ENCODE measurements at places on chromosomes 3 and 15.

- DNase-seq, result no peak
Measured at GRCh38 chr3:132488151-132488550, 70.8 kb downstream of the DNAJC13 start.

DNA sequence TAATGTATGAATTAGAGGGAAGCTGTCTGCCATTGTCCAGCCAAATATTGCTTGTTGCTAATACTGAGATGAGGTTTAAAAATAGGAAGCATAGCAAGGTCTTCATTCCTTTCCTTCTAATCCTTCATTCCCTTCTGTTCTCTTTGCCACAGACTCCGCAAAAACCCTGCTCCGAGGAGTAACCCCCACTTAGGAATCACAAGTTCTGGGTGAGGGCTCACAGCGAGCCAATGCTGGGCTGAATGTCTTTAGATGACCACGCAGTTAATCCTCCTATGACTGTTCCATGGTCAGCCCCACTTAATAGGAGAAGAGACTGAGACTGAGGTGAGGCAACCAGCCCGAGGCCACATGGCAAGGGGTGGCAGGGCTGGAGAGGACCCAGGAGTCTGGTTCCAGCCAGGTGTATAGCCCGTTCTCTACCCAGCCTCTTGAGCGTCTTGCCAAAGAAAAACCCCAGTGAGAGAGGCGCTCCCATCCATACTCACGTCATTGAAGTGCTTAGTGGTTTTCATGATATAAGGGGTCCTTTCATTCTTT lies 44.9 kb upstream of the CTSH start:
- no peak for DNase-seq

DNA sequence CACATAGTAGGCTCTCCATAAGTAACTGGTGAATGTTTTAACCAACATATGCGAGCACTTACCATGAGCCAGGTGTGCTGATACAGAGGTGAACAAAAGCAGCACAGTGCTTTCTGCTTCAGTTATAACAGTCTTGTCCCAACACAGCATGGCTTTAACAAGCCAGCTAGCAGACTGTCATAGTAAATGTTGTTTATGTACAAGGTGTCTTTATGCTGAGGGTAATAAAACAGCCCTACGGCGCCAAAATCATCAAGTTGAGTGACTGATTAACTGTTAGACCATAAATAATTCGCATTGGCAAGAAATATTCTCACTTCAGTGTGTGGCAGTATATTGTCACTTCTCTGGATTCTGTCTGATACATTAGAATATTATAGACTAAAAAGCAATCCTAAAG lies 646.0 kb upstream of the CFAP20DC start:
- no peak for DNase-seq

GRCh38 chr3:184539801-184540435 lies 21.7 kb upstream of the EPHB3 start:
- no peak for DNase-seq

DNA sequence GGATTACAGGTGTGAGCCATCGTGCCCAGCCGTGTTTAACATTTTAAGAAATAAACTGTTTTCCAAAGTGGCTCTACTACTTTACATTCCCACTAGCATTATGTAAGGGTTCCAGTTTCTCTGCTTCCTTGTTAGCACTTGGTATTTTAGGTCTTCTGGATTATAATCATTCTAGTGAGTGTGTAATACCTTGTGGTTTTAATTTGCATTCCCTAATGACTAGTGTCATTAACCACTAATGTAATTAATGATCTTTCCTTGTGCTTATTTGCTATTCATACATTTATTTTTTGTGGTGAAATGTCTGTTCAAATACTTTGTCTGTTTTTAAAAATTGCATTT lies 30.7 kb downstream of the ARIH2 start:
- no peak for DNase-seq

DNA sequence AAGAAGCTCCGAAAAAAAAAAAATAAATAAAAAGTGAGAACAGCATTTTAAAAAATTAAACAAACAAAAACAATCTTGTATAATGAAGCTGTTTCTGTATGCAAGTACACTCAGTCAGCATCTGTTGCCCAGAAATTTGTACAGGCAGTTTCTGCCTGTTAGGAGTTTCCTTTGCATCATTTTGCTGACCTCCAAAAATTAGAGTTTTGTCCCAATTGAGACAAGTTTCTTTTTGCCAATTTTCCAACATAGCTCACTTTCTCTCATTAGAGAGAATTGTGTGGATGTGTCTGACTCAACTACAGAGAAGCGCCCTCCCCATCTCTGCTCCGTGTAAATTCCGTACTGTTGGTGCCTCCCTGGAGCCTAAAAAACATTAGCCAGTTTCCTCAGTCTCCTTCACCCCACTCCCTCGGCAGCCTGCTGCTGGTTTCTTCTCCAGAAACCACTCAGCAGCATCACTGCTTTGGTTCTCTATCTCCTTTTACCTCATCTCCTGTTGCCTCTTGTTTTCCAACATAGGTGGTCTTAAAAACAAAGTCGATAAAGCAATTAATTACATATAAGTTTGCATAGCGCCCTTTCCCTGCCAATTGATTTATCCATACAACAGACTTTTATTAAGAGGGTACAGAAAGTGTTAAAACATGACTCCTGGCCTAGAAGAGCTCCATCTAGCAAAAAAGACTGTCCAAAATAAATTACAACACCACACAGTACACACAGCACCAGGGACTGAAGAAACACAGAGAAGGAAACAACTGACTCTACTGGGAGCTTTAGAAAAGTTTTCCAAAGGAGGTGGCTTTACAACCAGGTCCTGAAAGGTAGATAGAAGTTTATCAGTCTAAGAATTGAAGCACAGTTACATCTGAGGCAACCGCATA lies 286.7 kb downstream of the SHOX2 start:
- no peak for DNase-seq

DNA sequence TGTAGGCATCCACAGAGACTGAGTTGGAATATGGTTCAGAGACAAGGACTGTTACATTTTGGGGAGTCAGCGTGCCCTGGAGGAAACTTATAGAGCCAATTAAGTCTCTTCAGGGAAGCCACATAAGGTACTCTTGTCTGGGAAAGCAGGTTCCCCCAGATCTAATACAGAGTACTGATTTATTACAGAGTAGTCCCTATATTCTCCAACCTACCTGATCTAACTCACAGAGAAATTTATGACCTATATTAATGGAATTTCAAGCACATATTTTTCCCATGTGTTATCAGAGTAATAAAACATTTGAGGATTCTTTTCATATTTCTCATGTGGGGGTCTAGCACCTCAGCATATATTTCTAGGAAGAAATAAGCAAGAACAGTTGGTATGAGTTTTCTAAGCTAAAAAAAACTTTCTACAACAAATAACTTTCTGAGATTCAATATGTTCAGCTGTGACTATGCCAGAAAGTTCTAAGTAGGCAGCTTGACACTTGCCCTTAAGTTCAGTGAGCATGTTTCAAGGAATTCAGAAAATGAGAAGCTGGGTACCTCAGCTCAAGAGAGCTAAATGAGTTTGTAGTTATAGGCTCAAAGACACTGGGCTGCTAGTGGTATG lies 75.3 kb upstream of the COL8A1 start:
- no peak for DNase-seq

GRCh38 chr15:52255008-52255407 lies 40.6 kb downstream of the MYO5C start:
- peak; percentile 58 for DNase-seq

DNA sequence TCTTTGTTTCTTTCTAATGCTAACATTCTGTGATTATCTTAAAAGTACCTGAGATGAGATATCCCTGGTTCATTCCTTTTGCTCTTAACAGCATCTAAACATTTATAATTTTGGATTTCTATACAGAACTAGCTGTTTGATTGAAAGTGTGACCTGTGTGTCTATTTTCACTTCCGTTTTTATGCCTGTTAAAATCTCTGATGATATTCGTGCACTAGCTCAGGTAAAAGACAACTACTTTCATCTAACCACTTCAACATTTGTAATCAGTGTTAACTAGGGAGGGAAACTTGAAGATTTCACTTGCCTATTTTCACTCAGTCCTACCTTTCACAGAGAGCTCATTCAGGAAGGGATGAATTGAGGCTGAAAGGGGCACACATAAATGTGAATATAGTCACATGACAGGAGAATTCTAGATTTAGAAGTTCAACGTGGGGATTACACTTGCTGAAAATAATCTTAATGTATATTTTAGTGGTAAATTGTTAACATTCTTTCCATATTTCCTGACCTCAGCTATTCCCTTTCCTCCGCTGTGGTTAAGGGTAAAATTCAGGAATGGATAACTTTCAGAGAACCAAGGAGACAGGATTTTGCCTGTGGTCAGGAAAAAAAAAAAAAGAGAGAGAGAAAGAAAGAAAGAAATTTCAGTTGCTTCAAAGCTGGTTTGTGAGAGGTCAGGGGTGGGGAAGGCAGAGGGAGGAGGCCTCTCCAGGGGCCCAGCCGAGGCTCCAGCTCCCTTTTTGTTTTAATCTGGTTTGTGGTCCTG lies 159.8 kb upstream of the TSC22D2 start:
- no peak for DNase-seq

DNA sequence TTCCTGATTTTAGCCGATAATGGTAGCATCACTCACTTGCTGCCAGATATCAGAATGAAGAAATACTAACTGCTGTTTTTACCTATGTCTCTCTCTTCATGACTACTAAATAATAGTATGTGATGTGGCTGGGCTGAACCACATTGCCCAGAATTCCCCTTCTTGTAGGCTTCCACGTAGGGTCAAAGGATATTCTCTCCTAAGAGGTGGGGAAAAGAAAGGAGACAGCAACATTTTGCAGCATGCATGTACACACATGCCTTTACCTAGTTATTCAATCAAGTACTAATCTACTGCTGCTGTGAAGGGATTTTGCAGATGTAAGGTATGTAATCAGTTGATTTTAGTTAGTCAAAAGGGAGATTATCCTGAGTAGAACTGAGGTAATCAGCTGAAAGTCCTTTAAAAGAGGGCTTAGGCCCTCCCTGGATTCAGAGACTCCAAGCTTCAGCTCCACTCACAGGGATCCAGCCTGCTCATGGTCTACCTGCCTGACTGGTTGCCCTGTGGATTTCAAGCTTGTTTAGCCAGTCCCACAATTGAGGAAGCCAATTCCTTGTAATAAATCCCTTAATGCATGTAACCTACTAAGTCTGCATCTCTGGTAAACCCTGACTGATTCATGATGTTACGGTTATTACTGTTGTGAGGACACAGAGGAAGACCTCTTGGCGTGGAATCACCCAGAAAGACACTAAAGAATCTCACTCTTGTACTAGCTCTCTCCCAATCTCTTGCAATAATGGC lies 20.4 kb downstream of the PLD1 start:
- no peak for DNase-seq

DNA sequence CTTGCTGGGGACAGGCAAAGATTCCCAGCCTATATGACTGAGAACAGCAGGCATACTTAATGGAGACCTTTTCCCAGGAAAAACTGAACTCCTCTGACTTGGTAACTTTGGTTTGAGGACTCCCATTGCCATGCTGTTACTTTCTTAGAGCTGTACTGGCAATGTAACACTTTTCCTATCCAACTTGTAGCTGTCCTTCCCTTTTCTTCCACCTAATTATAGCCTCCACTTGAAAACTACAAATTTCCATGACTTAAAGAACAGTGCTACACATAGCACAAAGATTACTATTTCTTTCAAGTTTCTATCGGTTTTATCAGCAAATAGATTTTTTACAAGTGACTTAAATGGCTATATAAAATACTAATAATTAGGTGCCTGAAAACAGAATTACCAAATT lies 116.9 kb downstream of the GSK3B start:
- DNase-seq, result no peak

DNA sequence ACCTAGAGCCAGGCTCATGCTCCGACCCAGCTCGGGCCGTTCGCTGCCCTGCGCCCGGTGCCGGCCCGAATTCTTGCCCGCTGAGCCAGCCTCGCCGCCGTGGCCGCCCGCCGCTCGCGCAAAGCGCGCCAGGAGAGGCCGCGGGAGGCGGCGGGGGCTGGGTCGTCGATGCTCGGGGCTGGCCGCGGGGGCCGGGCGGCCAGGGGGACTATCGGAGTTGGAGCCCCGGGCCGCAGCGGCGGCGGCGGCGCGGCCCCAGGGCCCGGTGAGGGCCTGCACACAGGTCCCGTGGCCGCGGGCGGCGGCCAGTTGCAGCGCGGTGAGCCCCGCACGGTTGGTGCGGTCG lies 1.1 kb downstream of the ANKRD63 start:
- no peak for DNase-seq

DNA sequence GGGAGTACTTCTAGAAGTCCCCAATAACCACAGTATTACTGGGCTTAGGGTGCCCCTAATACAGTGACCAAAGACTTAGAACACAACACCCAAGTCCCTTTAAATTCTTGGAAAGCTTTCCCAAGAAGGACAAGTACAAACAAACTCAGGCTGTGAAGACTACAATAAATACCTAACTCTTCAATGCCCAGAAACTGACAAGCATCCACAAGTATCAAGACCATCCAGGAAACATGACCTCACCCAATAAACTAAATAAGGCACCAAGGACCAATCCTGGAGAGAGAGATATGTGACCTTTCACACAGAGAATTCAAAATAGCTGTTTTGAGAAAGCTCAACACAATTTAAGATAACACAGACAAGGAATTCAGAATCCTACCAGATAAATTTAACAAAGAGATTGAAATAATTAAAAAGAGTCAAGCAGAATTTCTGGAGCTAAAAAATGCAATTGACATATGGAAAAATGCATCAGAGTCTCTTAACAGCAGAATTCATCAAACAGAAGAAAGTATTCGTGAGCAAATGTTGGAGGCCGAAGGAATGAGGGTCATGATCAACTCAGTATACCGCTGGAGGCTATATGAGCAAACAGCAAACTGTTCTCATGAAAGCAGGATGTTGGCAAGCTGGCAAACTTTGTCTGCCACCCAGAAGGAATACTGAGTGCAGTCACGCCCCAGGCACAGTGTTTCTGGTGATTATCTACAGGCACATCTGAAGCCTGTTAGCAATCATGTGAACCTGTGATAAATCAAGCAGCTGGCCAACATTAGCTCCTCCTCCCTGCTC lies 87.0 kb upstream of the NECTIN3 start:
- DNase-seq, result no peak

- DNase-seq, result no peak
Measured at GRCh38 chr15:98410328-98410727, 238.0 kb upstream of the IGF1R start.

DNA sequence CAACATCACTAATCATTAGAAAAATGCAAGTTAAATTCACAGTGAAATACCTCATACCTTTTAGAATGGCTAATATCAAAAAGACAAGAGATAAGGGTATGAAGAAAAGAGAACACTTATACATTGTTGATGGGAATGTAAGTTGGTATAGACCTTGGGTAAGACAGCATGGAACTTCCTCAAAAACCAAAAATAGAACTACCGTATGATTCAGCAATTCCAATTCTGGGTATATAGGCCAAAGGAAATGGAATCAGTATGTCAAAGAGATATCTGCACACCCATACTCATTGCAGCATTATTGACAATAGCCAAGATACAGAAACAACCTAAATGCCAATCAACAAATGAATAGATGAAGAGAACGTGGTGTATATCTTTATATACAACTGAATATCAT lies 166.8 kb upstream of the LRRN1 start:
- peak; percentile 48 for DNase-seq

- no peak for DNase-seq
Measured at GRCh38 chr3:76078101-76078500, 292.8 kb upstream of the ZNF717 start.

GRCh38 chr3:53764026-53764775 lies 82.0 kb downstream of the CHDH start:
- no peak for DNase-seq

- DNase-seq, result no peak
Measured at GRCh38 chr3:118348169-118348557, 686.5 kb downstream of the IGSF11 start.

- peak; percentile 58 for DNase-seq
Measured at GRCh38 chr15:60328852-60329443, 68.8 kb downstream of the ANXA2 start.

GRCh38 chr15:42035435-42035761 lies 14.6 kb upstream of the PLA2G4E start:
- DNase-seq, result peak; percentile 44

- DNase-seq, result no peak
Measured at GRCh38 chr3:39809181-39809994, at the start of gene MYRIP. Gene MYRIP, plus strand, starts transcription at chr3:39809609. Its CDS starts 91,208 bp downstream, at chr3:39900817.

Measured in inflammatory macrophage treated with lipopolysaccharide for 1 hour (primary cell).